ENCODE measurements at places on chromosomes 11 and 22.

GRCh38 chr22:40567626-40568328 is 68.7 kb downstream of the MRTFA start:
- no peak for DNase-seq

DNA sequence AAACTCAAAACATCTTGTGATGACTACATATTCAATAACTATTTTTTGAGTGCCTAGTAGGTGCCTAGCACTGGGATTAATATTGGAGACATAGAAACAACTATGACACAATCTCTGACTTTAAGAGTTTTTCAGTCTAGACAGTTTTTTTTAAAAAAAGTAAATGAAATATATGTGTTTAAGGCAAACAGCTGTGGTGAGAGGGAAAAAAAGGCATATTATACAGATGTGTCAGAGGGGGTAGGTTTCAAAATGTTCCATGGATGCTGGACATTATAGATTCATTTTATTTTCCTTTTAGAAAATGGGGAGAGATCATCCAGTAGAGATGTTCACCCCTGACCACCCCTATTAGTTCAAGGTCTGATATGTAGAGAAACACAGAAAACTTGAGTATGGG is 90.8 kb downstream of the LUZP2 start:
- no peak for DNase-seq

DNA sequence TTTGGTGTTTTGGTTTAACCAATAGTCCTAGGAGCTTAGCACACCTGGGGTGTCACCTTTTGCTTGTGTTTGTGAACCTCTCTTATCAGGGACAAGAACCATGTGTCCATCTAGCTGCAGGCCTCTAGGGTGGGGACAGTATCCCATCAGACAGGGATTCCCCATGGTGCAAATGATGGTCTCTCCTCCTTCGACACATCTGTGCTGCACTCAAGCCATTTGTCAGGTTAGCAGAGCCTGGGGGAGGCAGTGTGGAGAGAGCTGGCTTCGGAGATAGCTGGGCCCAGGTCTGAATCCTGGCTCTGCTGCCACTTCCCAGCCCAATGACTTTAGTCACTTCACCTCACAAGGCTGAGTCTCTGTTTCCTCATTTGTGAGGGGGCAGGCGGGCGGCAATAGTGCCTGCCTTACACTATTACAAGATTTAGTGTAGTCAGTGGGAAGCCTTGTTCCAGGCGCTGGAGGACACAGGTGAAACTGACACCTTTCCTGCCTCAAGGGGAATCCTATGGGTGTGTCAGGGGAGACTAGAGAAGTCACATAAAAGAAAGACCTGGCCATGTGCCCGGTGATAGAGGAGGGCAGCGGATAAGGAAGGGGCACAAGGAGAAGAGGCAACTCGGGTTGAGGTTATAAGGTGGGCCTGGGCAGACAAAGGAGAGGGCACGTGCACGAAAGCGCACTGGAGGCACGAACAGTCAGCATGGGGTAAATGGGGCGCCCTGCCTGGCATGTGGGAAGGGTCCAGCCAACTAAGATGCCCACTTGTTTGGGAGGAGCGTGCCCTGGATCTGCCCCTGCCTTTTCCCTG is 12.6 kb downstream of the KLHL35 start:
- no peak for DNase-seq

DNA sequence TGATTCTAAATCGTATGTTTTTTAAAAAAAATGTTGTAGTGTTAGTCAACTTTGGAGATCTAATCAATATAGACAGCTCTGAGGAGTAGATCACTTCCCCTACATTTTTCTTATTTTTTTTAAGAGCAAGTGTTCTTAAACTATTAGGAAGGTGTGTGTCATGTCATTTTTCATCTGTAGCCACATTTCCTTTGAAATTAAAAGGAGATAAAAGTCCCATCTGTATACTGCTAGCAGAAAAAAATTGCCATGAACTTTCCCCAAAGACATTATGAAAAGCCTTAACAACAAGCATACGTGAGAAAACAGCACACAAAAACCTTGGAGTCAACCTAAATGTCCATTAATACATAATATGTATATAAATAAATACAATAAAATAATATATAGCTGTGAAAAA is 286.6 kb downstream of the ETS1 start:
- no peak for DNase-seq

DNA sequence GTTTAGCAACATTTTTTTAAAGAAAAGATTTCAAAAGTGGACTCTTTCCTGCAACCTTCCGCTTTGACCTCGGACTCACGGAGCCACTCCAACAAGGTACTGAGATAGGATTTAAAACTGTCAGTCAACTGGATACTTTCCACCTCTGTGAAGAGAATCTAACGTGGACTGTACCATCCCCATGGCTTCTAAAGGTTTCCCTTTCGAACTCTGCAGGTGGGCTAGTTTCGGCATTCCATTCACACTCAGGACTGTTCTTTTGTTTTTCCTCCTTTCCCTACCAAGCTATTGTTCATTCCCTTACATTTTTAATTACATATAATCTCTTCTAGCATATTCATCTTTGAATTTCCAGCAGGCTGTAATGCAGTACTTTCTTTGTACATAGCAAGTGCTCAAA is 88.5 kb upstream of the AKIP1 start:
- no peak for DNase-seq

DNA sequence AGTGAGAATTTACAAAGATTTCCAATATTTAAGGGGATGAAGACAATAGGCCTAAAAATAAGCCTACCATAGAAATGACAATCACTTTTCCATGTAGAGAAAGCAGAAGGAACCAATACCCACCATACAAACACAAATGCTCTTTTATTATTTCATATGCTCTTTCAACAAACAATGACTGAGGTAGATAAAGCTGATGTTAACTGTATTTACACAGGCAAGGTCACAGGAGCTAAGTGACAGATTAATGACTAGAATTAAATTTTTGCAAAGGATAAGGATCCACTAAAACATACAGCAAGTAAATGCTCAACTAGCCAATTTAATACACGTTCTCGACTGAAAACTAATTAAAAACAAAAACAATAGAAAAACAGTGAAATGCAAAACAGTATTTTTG is 34.2 kb downstream of the PICALM start:
- no peak for DNase-seq

GRCh38 chr11:112167145-112167544 is at the start of gene TEX12:
Gene TEX12 (plus strand): TSS chr11:112167372. CDS start chr11:112169269, 1,897 bp downstream.
- DNase-seq = no peak

GRCh38 chr11:12182302-12182675 is 71.9 kb downstream of the MICAL2 start:
- DNase-seq = no peak

DNA sequence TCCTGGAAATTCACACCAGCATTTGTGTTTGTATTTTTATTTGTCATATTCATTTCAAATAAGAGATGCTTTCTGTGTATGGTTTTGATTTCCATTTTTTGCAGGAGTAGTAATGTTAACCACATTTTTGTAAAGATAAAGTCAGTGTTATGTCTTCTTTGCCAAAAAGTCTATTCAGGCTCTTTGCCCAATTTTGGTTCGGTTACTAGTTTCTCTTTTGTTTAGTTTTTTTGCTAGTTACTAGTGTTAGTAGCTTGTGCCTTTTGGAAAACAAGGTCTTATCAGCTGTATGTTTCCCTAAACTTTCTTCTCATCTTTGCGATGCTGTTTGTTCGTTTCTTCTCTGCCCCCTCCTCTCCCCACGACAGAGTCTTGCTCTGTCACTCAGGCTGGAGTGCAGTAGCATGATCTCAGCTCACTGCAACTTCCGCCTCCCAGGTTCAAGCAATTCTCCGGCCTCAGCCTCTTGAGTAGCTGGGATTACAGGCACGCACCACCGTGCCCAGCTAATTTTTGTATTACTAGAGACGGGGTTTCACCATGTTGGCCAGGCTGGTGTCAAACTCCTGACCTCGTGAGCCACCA is 112.3 kb upstream of the GRK3 start:
- no peak for DNase-seq

DNA sequence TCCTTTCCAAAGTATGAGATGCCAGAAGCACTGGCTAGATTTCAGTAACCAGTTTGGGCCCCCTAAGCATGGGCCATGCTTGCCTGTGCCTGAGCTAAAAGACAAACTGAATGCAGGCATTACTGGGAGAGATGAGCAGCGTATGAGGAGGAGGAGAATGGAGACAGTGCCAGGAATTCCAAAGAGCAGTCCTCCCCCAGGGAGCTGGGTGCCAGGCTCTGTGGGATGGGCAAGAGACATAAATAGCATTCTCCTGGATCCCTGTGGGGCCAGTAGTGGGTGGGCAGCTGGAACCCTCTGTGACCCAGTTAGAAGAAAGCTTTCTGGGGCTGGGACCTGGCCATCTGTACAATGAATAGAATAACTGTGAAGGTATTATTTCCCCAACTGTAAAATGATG is 235.6 kb downstream of the KCNA4 start:
- DNase-seq = no peak

DNA sequence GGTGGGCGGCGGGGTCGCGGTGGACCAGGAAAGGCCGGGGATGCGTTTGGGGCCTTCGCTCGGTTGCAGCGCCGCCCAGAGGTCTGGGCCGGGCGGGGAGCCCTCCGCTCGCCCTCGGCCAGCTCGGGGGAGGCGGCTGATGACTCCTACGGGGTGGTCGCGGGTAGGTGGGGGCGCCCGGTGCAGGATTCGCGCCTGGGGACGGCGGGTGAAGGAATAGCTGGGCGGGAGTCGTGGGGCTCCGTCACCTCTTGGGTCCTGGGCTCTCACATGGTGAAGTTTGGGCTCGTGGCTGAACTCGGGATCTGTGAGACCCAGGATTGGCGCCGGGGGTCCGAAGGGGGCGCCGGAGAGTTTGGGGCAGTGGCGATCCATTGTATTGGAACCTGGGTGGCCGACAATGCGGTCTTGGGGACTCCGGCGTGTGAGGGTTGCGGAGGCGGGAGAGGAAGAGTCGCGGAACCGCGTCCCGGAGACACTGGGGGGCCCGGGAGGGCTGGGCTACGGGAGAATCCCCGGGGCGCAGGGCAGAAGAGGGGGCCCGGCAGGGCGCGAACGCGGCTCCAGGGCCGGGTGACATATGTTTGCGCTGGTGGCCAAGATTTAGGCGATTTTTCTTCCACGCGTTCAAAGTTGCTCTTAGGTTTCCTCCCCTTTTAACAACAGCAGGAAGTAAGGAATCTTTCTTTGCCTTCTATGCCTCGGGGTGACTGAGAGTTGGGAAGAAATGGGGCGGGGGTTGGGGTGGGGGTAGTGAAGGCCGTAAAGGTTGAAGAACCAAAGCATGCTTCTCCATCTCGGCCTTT is 935 bp downstream of the QSER1 start:
- DNase-seq = peak; percentile 48

GRCh38 chr11:78576549-78577097 is 2.0 kb upstream of the NARS2 start:
- no peak for DNase-seq

DNA sequence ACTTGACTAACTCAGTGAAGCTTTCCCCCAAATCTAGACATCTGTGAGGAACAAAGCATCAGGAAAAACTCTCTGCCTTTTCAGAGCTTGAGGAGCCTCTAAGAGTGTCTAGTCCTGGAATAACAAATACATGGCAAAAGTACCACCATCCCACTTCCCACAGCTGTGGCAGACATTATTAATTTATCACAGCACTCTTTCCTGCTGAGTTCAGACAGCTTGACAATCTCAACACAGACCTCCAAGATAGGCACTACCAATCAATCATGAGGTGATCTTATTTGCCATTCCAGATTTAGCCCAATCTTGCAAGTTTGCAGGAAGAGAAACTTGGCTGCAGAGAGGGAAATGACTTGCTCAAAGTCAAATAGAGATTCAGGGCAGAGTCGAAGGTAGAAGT is 202.8 kb downstream of the MN1 start:
- DNase-seq = no peak

GRCh38 chr22:32528316-32528715 is 53.7 kb downstream of the FBXO7 start:
- no peak for DNase-seq

DNA sequence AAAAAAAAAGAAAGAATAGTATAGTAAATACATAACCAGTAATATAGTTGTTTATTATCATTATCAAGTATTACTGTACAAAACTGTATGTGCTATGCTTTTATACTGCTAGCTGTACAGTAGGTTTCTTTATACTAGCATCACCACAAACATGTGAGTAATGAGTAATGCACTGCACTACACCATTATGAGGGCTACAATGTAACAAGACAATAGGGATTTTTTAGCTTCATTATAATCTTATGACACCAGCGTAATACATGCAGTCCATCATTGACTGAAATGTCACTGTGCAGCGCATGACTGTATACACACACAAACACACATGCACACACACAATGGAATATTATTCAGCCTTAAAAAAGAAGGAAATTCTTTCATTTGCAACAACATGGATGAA is 111.5 kb upstream of the ZBED5 start:
- DNase-seq = no peak

- no peak for DNase-seq
These were observed 147.9 kb downstream of the ATG16L2 start for GRCh38 chr11:72962084-72962483.

GRCh38 chr11:85170184-85170583 is 457.0 kb downstream of the DLG2 start:
- peak; percentile 10 for DNase-seq

- peak; percentile 6 for DNase-seq
These were observed 243.5 kb downstream of the SBF2 start for GRCh38 chr11:10050561-10050960.

DNA sequence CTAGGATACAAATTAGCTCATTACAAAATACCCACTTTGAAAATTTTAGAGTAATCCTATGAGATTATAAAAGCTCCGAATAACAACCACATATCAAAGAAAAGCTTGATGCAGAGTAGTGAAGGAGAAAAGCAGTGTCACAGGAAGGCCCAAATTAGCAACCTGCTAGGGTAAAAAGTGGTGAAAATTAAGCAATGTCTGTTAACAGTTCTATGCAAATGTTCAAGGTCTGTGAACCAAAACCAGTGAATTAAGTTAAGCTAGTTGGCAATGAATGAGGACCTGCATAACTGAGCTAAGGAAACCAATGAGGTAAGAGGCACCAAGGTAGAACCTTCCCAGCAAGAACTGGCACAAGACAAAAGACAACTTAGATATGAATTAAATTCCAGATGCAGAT is 29.6 kb downstream of the PRDM10 start:
- DNase-seq = no peak

GRCh38 chr11:10373340-10373739 is 68.5 kb downstream of the ADM start:
- DNase-seq = no peak

DNA sequence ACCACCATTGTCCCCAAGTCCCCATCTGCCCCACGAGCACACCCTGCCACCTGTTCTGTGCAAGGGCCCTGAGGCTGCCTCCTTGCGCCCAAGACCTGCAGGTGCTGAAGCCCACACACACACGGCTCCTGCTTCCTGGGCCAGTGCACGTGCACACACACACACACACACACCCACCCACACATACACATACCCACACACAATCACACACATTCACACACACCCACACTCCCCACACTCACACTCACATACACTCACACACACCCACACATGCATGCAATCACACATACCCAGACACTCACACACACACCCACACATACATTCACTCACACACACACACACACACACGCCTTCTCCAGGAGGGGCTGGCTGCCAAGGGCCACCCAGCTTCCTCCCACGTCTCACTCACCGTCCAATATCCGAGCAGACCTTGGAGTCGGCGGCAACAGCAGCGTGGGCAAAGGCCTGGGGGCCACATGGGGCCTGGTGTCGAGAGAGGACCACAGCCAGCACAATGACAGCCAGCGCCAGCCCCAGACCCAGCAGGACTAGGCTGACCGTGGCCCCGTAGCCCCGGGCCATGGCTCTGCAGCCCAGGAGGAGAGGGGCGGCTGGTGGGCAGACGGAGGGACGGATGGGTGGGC is 616 bp downstream of the GGT5 start:
- DNase-seq = no peak

Data from RWPE1 (cell line).